Fibroblast of skin of left quadriceps (primary cell): ENCODE measurements at places on chromosomes 6 and 20.

DNA sequence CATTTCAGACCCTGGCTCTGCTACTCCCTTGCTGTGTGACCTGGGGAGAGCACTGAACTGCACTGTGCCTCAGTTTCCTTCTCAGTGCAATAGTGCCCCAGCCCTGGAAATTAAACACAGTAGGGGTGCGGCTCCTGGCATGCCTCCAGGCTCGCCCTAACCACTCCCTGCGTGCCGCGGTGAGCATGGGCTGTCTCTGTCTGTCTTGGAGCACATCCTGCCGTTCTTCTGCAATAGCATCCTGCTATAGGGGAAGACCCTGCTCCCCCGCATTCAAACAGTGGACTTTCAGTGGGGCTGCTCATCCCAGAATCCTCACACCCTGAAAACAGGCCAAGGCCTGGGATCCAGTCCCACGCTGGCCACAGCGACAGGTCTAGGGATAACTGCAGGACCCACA is 129.5 kb downstream of the FOXC1 start:
- DNase-seq: no peak

GRCh38 chr6:52726741-52727535 is 36.3 kb downstream of the GSTA2 start:
- no peak for DNase-seq

DNA sequence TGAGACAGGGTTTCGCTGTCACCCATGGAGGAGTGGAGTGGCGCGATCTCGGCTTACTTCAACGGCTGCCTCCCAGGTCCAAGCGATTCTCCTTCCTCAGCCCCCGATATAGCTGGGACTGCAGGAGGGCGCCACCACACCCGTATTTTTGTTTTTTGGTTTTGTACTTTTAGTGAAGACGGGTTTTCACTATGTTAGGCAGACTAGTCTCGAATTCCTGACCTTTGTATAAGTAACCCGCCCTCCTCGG is 115.4 kb upstream of the BTN3A2 start:
- no peak for DNase-seq

DNA sequence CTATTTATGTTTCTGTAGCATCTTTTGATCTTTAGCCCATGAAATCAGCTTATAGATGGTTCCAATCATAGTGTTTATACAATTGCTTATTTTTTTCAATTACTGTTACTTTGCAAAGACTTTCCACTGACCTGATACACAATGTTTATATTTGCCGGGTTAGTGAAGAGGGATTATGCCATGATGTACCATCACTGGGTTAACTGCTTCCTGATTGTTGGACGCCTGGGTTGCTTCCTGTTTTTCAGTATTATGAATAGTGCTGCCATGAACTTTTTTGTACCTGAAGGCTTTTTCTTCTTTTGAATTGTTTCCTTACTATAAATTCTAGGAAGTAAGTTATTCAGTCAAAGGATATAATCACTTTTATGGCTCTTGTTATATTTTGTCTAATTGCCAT is 6.9 kb downstream of the MANBAL start:
- no peak for DNase-seq

- DNase-seq: no peak
Measured at GRCh38 chr6:37792457-37793033, 27.0 kb upstream of the ZFAND3 start.

DNA sequence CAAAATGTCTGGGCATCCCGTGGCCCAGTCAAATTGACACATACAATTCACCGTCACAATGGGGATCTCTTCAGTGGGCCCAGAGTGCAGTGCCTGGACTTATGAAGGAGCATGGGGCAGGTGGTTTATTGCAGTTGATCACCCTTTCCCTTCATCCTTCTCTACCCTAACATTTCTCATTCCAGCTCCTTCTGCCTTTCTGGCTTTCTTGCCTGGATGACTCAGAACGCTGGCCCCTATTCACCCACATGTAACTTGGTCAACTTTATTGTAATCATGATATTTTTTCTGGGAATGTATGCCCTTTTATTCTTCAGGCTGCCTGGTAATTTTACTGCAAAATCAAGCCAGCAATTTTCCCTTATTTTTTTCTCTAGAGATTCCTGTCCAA is 179.9 kb upstream of the DTNBP1 start:
- no peak for DNase-seq

DNA sequence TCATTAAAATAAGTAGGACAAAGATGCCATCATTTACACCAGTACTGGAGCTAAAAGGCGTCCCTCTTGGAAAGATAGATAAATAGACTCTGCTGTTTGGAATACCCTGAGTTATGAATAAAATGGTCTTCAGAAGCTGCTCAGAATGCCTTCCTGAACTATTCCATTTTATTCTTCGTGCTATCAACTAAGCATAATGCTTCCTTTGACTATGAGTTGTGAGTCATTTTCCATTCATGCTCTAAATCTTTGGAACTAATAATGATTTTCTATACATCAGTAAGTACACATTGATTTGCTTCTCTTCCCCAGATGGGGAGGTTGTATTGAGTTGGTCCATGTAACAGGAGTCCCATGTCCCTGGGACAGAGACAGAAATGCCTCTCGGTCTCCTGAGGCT is 98.3 kb upstream of the PDE7B start:
- no peak for DNase-seq

- DNase-seq: no peak
Measured at GRCh38 chr6:22350109-22350508, 53.3 kb upstream of the PRL start.

DNA sequence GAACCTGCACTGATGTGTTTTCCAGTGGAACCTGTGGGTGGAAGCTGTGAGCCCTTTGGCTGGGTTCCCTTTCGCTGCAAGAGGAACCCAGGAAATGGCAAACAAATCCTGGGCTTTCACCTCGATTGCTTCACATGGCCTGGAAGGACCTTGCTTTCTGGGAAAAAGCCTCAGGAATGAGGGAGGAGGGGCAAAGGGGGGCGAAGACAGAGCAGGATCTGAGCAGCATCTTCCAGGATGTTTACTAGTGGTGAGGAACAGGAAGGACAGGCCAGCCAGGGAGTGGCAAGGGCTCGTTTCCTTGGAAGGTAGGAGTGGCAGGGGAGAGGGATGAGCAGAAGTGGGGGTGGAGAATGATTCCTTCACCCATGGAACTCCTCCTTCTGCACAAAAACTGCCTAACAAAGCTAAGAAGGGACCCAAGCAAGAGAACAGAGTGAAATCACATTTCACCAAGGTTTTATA is 5.9 kb downstream of the SLC2A10 start:
- DNase-seq: peak; percentile 86

GRCh38 chr6:124203101-124203811 is 399.6 kb downstream of the NKAIN2 start:
- no peak for DNase-seq

DNA sequence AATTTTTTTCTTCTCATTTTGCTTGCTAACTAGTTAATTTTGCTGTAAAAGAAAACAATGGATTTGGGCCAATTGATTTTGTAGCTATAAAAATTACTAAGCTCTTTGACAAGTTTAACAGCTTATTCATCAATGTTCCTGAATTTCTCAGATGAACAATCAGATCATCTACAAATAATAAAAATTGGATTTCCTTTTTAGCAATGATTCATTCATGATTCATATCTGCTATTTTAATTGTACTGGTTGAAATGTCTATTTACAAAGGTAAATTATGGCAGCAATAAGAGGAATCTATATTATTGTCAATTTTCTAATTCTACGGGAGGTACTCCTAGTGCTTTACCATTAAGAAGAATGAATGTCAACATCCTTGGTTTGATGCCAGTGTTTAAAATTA is 178.8 kb upstream of the BTBD3 start:
- DNase-seq: no peak

DNA sequence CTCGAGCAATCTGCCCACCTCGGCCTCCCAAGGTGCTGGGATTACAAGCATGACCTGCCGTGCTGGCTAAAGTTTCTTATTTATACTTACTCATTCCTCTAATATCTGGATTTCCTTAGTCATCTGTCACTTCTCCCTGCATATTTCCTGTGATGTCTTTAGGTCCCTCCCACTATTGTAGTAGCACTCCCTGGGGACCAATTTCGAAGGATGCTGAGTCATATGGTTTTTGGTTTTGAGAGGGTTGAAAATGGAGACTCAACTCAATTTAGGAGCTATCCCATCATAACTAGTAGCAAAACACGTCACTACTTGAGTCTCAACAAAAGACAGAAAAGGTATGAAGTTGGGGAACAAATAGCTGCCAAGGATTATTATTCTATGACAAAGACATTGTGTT is 20.2 kb downstream of the MCUR1 start:
- peak; percentile 79 for DNase-seq

- peak; percentile 9 for DNase-seq
Measured at GRCh38 chr20:9912858-9913434, 74.1 kb upstream of the PAK5 start.

DNA sequence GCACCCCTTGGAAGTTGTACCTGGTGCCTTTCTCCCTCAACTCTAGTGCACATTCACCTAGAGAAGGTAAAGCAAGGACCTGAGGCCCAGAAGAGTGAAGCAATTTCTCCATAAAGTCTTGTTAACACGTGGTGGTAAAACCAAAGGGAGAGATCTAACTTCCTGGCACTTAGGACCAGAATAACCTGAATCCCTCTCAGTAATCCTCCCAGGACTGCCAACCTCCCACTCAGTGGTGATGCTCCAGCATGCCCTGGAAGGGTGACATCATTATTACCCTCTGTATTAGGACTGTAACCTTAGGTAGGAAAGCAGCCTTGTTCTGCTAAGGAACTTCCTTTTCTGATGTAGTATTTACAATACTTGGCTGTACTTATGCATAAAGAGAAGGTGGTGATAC is 330.6 kb upstream of the MARCKS start:
- no peak for DNase-seq

- DNase-seq: no peak
Measured at GRCh38 chr6:78593898-78594667, 273.3 kb upstream of the IRAK1BP1 start.

GRCh38 chr6:143335865-143336264 is 114.6 kb downstream of the ADAT2 start:
- DNase-seq: no peak

DNA sequence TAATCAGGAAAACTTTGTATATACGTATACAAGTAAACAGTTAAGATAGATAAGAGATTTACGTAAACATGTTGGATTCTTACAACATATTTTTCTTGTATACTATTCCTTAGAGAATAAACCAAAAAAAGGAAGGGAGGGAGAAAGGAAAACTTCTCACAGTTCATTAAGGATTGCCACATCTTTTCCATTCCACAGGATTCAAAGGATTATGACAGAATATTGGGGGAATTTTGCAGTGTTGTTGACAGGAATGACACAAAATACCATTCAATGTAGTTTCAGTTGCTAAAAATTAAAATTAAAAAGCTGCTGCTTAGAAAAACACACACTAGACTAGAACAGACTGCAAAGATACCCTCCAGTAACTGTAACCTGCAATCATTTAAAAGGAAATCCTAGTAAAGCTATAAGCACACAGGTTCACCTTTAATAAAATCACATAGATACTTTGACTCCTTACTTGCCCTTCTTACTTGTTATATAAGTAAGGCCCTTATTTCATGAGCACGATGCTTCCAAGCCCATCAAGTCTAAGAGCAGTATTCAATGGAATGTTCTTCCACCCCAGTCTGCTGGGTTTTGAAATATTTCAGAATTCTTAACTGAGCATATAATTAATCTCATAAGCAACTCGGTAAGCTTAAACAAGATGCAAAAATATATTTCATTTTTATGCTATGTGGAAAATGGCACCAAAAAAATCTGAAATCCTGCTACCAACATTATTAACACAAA is 107.8 kb downstream of the SMLR1 start:
- DNase-seq: no peak

DNA sequence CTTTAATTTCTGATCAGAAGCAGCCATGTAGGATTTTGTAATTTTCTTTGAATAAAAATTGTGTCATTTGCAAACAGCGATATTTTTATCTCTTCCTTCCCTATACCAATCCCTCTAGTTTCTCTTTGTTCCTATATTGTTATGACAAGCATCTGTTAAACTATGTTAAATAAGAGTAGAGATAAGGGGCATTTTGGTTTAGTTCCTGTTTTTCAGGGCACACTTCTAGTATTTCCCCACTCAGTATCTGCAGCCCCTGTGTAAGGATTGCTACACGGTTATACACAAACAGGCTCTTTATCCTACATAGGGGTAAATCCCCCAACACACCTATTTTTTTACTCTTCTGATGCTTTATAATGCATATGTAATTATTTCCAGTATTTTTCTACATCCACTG is 42.1 kb downstream of the TRERF1 start:
- DNase-seq: no peak

- DNase-seq: no peak
Measured at GRCh38 chr6:52209770-52210169, 23.6 kb downstream of the IL17A start.

DNA sequence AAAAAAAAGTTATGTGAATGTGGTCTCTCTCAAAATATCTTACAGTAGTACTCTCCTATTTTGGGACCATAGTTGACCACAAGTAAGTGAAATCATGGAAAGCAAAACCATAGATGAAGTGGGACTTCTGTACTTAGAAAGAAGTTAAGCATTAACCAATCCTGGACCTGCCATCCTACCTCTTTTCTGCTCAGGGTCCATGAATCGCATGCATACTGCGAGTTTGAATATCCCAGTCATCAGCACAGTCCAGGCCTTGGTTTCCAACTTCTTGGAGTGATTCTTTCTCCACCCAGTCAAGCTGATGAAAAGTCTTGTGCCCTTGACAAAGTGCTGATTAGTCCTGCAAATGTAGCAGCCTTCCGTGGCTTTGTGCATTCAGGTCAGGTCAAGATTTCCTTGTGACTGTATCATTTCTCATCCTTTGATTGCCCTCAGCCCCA is 46.0 kb downstream of the RNF217 start:
- no peak for DNase-seq

- DNase-seq: no peak
Measured at GRCh38 chr20:18430172-18430826, 36.5 kb downstream of the DZANK1 start.

DNA sequence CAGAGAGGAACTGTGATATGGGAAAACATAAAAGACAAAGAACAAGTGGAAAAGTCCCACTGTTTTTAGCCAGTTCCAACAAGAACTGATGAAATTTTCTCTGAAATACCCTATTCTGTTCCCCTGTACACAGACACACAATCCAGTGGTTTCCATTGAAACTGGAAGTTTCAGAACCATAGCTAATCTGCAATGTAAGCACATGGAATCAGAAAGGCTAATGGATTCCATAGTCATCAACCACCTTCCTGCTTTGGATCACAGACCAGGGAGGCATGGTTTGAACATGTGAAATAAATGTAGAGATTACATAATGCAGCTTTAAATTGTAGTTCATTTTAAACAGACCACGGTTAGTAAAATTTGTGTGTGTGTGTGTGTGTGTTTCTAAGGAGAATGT is 242.1 kb downstream of the GJA1 start:
- DNase-seq: no peak

DNA sequence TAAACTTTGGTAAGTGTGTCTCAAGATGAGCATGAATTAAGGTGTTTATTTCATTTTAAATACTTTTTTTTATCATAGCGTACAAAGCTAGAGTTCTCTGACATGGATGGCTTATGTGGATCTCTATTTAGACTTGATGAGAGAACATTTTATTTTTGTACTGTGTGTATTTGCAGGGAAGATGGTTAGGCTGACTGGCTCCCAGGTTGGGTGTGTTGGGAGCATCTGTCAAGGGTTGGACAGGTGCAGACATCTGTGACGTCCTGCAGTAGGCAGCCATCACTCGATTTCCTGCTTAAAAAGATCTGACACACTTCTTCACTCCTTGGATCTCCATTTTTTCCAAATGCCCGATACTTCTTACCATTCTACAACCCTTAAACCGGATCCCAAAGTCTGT is 221.9 kb upstream of the QKI start:
- DNase-seq: no peak
